ENCODE measurements at places on chromosomes 13 and 19.

DNA sequence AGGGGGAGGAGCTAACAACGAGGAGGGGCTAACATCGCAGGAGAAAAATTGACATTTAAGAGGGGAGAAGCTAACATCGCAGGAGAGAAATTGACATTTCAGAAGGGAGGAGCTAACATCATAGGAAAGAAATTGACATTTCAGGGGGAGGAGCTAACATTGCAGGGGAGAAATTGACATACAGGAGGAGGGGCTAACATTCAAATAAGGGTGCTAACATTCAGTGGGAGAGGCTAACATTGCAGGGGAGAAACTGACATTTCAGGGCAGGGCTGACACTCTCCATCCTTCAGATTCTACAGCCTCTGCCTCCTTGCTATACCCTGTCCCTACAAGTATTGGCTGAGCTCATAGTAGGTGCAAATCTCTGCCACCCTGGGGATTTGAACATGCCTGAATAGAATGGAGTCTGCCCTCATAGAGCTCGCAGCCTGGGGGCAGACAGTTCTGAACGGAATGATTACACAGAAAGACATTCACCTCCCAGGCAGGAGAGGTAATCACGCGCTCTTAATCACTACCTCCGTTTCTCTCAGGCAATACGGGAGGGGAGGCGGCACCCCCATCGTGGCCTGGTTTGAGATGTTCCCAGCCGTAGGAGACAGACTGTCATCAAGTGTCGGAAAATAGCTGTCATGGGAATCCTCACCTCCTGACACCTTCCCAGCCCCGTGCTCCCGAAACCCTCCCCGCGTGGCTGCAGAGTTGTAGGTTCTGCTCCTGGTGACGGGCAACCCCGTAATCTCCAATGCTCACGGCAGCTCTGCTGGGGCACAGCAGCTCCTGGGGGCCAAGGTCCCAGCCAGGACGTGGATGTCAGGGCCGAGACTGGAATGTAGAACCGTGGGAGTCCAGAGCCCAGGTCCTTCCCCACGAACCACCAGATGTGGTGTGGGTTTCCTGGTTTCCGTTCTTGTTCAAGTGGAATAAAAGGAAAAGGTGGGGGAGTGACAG lies 9.5 kb downstream of the GPR32 start:
- no peak for DNase-seq

GRCh38 chr13:42807866-42808265 lies 26.5 kb downstream of the FAM216B start:
- no peak for DNase-seq

DNA sequence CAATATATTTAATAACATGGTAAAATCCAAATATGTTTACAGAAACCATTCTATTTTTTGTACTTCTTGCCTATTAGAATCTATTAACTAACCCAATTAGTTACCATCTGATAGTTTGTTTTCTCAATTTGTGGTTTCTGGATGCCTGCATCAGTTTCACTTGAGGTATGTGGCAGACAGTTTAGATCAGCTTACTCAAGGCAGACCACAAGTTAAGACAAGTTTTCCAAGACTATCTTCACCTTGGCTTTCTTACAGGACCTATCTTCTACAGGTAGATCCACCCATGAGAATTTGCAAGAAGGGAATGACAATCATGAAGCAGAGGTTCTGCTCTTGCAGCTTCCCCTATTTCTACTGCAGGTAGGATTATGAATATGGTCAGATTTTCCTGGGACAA lies 458.6 kb downstream of the DACH1 start:
- no peak for DNase-seq

DNA sequence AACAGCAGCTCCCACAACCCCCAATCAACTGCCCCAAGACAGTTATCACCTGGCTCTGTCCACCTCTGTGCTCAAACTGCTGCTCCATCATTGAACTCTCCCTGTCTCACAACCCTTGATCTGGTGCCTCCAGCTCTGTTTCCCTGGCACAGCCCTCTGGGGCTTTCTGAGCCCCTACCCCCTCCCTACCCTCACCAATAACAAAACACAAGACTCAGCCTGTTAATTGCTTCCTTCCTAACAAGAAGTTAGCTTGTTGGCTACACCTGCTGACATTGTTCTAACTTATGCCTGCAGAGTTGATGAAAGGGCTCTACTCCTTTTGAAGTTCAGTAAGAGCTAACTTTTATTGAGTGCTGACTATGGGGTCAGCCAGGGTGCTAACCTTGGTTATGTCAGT lies 99.4 kb upstream of the FNDC3A start:
- DNase-seq: no peak

DNA sequence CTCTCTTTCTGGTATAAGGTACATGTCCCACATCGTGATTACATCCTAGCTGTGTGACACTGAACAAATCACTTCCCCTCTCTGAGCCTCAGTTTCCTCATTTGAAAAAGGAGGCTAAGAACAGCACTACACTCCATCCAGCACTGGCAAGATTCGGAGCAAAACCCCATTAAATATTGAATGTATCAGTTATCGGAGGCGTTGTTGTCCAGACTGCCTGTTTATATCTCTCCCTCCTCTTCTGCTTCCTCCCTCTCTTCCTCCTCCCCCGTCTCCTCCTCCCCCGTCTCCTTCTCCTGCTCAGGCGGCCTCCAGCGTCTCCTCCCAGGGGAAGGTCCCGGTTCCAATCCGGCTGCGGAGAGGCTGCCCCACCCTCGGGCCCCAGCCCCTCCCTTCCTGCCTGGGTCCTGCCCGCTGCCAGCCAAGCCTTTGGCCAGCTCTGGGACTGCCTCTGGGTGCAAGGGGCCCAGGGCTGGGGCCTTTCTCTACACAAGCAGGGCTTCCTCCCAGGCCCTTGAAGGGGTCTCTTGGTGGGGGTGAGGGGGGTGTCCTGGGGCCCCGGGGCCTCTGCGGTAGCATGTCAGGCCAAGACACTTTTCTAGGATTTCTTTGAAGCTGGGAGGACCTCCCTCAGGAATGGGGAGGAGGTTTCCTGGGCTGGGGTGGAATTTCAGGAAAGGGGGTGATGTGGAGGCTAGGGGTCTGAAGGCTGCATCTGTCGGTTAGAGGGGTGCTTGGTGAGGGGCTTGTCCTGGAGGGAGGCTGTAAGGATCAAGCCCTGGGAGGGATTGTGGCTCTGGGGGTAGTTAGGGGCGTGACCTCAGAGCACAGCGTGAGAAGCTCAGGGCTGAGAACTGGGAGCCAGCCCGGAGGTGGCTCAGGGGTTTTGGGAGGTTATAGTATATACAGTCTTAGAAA lies 1.9 kb downstream of the RRAS start:
- DNase-seq: no peak

GRCh38 chr13:99975626-99976025 lies 4.1 kb upstream of the ZIC5 start:
- DNase-seq: no peak

GRCh38 chr13:60230593-60230992 lies 66.9 kb upstream of the DIAPH3 start:
- DNase-seq: no peak

DNA sequence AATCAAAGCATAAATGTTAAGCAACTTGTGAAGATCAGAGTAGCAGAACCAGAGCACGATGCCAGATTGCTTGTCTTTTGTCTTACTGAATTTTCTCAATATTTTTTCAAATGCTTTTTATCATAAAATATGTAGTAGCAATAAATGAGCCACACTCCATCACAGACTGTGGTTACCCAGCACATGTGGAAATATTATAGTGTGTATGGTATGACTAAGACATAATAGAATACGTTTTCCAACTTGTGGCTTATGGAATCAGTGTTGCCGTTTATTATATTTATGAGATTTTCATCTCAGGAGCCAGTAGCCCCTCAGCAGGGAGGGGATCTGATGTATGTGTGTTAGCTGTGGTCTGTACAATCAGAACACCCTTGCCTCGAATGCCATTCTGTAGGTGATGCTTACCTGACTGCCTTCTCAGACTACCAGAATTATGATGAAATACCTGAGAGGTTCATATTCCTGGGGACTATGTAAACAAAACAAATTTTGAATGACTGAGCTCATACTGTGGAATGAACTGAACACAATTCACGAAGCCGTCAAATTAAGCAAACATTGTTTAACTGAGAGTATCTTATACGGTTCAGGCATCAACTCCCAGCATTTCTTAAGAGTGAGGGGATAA lies 1.9 kb downstream of the SCEL start:
- DNase-seq: no peak

DNA sequence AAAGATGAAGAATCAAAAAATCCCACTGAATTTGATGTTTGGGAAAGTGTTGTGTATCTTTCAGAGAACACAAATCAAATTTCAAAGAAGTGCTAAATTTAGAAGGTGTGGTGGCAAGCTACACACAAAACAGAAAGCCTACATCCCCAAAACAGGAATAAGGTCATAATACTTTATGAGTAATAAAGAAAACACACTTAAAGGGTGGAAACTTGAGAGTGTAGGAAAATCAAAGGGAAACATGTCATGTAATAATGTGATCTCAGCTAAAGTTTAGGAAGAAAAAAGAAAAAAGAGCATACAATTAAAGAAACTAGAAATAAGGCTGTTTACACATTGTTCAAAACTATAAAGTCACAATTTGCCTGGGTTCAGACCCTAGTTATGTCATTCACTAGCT lies 668.7 kb downstream of the PCDH17 start:
- no peak for DNase-seq

- DNase-seq: no peak
Measured at GRCh38 chr13:106473154-106473553, 62.3 kb downstream of the EFNB2 start.

- no peak for DNase-seq
Measured at GRCh38 chr19:576768-577438, 4.5 kb downstream of the BSG start.

- no peak for DNase-seq
Measured at GRCh38 chr19:7947939-7948338, 4.5 kb upstream of the TIMM44 start.

DNA sequence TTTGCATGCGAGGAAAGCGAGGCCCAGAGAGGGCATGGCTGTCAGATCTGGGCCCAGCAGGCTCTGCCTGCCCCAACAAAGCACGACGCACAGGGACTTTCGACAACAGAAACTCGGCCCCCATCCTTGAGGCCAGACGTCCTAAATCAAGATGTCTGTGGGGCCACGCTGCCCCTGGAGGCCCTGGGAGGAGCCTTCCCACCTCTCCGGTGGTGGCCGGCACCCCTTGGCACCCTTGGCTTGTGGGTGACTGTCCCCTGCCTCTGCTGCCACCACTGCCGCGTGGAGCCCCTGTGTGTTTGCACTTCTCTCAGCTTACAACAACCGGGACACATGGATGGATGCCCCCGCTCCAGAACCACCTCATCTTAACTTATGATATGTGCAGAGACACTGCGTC lies 4.4 kb downstream of the WDR18 start:
- no peak for DNase-seq

DNA sequence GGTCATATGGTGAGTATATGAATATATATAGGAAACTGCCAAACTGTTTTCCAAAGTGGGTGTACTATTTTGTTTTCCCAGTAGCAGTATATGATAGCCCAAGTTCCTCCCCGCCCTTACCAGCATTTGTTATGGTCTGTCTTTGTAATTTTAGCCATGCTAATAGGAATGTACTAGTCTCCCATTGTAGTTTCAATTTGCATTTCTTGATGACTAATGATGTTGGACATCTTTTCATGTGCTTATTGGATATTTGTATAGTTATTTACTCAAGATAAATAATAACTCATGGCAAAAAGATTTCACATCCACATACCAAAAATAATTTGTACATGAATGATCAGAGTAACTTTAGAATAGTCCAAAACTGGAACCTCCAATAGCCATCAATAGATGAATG lies 75.3 kb upstream of the SERP2 start:
- DNase-seq: no peak

All from stimulated activated CD8-positive, alpha-beta memory T cell treated with anti-CD3 and anti-CD28 coated beads, Interleukin-7, amount 100 ng/mL, for 1 hour (primary cell).